ENCODE measurements at places on chromosomes 3 and 15.

DNA sequence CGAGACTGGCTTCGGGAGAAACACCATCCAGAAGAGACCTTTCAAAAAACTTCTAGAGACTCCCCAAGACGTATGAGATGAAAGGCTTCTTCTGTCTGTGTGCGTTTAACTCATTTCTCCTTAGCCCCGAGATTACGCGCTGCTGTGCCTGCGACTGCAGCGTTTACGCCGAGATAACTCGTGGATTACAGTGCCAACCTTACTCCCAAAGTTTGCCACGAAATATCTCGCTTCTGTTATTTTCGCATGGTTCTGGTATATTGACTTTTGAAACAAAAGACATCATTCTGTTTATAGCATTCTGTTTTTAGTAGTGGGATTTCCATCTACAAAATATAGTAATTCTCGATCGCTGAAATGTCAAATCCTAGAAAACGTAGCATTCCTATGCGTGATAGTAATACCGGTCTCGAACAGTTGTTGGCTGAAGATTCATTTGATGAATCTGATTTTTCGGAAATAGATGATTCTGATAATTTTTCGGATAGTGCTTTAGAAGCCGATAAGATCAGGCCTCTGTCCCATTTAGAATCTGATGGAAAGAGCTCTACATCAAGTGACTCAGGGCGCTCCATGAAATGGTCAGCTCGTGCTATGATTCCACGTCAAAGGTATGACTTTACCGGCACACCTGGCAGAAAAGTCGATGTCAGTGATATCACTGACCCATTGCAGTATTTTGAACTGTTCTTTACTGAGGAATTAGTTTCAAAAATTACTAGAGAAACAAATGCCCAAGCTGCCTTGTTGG lies 467 bp downstream of the PGBD4 start:
- DNase-seq = no peak

GRCh38 chr15:90402767-90403166 lies 14.7 kb downstream of the IQGAP1 start:
- DNase-seq = no peak

DNA sequence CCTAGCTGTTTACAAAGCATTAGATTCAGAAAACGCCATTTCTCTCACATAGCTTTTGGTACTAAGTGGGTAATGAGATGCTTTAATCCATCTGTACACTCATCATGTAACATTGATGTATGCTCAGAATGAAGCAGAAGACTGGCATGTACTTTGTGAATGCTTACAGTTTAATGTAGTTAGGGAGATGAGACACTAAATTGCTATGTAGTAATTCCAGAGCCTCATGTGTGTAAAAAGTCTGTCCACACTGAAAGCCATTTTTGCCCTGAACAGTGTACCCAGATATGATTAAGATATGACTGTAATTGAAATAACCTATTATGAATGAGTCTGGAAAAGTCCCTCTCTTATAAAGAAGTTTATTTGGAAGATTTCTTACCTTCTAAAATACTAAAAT lies 66.5 kb downstream of the ARMC8 start:
- DNase-seq = no peak

- no peak for DNase-seq
These were observed 4.7 kb downstream of the LRRC15 start for GRCh38 chr3:194364652-194365434.

- DNase-seq = no peak
These were observed 2.0 kb downstream of the FSTL1 start for GRCh38 chr3:120448756-120449155.

- peak; percentile 60 for DNase-seq
These were observed 44.0 kb downstream of the ZBTB38 start for GRCh38 chr3:141412087-141412935.

DNA sequence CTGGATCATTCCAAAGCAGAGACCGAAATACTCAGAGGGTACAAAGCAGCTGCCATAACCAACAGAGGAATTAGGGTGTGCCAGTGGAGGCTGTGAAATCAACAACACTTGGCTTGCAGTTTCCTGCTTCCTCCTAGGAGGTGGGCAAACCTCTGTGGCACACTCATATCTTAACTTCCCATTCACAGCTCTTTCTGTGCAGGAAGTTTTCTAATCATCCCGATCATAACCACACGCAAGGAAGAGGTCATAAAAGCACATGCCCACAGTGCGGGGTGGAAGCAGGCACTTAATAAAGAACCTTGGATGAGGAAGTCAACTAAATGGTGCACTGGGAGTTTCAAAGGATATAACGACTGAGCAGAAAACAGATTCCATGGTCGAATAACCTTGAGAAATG lies 5.1 kb downstream of the SCAMP2 start:
- no peak for DNase-seq

DNA sequence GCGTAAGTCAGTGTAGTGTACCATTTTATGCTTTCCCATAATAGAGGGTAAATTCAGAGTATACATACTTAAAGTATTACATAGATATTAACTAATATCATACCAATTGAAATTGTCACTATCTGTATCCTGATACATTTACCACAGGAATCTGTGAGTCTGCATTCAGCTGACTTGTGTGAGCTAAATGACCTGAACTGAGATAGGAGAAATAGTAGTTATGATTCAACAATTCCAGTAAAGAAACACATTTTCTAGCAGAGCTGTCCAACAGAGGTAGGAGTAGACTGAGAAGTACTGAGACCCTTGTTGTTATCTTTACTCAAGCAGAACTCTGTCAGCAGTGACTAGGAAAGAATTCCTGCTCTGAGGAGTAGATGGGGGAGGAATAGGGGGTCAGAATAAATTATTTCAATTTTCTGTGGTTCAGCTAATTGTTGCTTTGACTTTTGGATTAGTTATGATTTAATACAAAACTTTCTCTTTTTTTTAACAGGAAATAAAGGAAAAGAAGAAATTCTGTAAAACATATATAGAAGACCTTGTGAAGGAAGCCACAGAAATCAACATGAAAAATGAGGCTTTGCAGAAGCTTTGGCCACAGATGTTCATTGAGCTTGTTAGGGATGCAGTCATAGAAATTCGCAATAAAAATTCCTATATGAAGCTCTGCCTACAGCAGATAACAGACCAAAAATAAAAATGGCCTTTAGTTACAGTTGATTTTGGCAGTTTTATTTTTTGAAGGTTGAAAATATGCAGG lies 66.2 kb upstream of the THSD4 start:
- no peak for DNase-seq

GRCh38 chr3:149744151-149744550 lies 8.1 kb downstream of the COMMD2 start:
- DNase-seq = no peak

DNA sequence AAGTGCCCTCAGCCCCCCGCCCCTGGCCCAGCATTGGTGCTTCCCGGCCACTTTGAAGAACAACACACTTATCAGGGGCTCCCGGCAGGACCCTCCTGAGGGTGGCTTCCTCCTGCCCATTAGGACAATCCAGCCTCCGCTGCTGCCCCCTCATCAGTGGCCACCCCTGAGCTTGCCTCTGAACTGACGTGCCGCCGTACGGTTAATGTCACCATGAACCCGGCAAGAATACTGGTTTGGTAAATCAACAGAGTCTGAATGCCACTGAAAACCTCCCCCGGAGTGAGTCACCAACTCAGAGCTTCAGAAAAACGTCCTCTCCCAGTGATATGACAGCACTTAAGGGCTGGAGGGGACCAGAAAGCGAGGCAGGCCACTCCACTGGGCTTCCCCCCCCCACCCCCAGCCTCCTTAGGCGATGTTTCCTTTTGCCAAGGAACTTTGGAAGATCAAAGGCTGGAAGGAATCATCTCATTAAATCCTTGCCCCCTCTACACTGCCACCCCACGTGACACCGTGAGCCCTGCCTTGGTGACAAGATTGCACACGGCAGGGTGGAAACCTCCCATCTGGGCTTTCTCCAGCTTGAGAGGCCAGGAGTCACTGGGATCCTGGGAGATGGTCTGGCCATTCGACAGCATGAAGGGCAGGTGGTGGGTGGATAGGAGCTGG lies 142.1 kb downstream of the NUP210 start:
- peak; percentile 30 for DNase-seq

DNA sequence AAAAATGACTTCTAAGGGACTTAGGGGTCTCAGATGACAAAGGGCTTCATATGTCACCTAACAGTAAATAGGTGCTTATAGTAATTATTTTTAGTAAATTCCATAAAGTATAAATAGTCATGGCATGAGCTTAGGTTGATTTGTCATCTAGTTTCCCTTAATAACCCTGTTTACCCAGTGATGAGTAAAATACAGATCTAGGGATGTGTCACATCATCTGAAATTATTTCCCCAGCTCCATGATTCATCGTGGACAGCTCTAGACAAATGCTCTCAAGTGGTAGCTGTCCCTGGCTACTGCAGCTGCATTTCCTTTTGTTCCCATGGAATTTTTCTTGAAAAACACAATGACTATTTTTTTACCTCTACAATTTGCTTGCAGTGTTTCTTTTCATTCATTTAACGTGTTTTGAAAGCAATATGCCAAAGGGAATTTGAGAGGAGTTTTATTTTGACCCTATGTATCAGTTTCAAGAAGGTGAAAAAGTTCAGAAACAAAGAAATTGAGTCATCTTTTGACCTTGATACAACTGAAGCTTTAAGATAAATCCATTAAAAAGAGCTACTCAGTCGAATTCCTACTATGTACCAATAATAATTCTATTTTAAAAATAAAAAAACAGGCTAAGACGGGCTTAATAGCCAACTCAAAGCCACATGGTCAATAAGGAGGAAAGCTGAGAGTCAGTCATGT lies 241.6 kb downstream of the KCNMB2 start:
- no peak for DNase-seq

DNA sequence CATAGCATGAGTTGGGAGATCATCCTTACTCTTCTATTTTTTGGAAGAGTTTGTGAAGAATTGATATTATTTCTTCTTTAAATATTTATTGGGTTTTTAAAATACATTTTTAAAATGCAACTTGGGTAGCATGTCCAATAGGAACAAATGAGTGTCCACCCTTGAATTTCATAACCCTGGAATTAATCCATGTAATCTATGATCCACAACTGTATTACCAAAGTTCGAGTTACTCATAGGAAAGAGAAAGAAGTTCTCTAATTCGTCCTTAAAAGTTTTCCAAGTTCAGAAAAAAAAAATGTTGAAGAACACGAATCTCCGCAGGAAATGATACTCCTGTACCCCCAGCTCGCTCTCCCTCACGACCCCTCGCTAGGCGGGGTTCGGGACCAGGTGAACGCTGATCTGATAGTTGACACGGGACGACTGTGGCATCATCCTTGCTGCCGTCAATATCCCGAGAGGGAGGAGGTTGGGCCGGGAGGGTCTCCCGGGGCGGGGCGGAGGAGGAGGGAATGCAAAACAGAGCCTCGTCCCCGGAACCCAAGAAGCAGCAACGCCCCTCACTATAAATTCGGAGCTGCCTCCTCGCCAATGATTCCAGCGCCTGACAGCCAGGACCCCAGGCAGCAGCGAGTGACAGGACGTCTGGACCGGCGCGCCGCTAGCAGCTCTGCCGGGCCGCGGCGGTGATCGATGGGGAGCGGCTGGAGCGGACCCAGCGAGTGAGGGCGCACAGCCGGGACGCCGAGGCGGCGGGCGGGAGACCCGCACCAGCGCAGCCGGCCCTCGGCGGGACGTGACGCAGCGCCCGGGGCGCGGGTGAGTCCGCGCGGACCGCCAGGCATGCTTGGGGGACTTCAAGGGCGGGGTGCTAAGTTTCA lies at the start of gene AGTR1:
TSS of gene AGTR1 (plus strand) at position 598 of the 884 bp plus-strand sequence. CDS start 43,133 bp downstream, outside the sequence.
- DNase-seq = no peak

DNA sequence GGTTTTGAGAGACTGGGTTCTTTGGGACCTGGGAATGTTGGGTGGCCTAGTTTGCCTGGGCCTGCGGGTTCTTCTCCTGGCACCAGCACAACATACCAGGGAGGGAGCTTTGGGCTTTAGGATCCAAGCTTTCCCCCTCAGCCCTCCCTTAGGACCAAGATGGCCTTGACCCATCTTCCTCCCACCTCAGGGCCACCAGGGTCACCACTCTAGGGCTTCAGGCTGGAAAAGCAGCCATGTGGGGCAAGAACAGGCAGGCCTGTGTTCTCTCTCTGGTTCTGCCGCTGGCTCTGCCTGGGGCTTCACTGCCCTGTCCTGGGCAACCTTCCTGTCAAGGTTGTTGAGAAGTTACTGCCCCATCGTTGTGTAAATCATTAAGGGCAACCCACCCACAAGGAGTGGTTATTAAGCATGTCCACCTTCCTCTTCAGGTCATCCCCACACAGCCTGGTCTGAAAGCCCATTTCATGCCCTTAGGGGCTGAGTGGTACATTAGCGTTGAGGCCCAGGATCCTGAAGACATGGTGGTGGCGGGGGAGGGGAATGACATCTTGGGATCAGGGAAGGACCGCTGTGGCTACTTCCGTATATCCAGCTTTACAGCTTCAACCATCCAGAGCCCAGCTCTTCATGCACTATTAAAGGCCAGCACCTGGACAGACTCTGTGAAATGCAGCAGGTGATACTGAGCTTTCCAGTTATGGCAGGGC lies 652 bp downstream of the DUOX1 start:
- no peak for DNase-seq

GRCh38 chr3:172125053-172125452 lies 85.7 kb downstream of the FNDC3B start:
- DNase-seq = no peak

- no peak for DNase-seq
These were observed 39.1 kb downstream of the MRPL46 start for GRCh38 chr15:88428053-88428452.

DNA sequence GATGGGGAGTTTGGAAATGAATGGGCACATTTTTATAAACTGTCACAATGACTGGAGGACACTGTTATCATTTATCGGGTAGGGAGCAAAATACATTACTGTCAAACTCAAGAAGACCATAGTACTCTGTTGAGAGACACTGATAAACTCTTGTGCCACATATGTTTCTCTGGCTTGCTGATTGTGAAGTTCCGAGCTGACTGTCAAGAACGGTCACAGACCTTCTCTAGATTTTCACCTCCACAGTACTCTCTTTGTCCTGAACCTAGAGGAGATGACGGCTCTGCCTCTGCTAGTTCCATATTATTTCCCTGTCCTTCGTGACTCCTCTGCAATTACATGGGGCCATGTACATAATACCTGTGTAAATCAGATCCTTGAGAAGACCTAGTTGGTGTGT lies 451.9 kb downstream of the LPP start:
- DNase-seq = no peak

- DNase-seq = no peak
These were observed 210.2 kb downstream of the TJP1 start for GRCh38 chr15:29612096-29612495.

DNA sequence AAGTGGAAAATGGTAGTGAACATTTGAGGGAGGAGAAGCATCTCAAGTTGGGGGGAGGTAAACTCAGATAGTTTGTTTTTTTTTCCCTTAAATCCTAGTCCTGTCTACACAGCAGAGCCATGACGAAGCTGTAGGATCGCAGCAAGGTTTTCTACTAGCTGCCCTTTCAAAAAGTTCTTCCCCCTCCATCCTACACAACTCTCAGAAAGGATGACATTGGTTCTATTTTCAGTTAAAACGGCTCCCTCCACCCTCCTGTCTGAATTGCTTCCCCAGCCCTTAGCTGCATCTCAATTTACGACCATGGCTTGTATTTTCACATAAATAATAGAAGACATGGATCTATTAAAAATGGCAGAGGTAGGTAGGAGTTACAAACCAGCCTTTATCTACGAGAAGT lies 2.2 kb downstream of the HOMER2 start:
- no peak for DNase-seq

GRCh38 chr15:76057332-76058000 lies 2.3 kb upstream of the TMEM266 start:
- peak; percentile 45 for DNase-seq

GRCh38 chr3:181782306-181782954 lies 70.7 kb downstream of the SOX2 start:
- no peak for DNase-seq
